Gastrocnemius medialis (tissue), 4 donors: ENCODE measurements at places on chromosomes 13 and 19. TPM values are rescaled to one million over a fixed set of nuclear protein-coding genes. Genes with fewer than 3 reads are reported as not detected.

GRCh38 chr19:9943744-9944143 lies 7.4 kb upstream of the OLFM2 start:
- no peak overlapping the region for H3K27ac ChIP-seq
- DNase-seq = no peak
- H3K36me3 ChIP-seq = no peaks in the 10 kb centered on the region
- no peak overlapping the region for H3K4me3 ChIP-seq

DNA sequence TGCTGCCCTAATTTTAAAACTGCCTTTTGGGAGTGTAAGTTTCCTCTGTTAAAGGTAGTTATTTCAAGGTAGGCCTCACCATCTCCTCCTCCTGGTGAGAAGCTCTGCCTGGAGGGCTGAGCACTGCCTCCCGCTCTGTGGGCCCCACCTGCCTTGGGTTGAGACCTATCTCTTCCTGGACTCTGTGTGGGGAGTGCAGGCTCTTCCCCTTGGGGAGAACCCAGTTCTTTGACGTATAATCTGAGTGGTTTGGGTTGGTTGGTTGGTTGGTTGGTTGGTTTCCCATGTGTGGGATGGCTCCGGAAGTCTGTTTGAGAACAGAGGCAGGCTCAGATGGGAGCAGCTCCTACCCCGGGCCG lies 39.1 kb downstream of the ACTN4 start:
- H3K4me1 ChIP-seq = peaks cover 90% of the 10 kb centered on the region
- H3K36me3 ChIP-seq = no peaks in the 10 kb centered on the region
- no peak overlapping the region for H3K4me3 ChIP-seq
- H3K27ac ChIP-seq = peak overlapping the region; percentile 95
- H3K27me3 ChIP-seq = no peaks in the 10 kb centered on the region

DNA sequence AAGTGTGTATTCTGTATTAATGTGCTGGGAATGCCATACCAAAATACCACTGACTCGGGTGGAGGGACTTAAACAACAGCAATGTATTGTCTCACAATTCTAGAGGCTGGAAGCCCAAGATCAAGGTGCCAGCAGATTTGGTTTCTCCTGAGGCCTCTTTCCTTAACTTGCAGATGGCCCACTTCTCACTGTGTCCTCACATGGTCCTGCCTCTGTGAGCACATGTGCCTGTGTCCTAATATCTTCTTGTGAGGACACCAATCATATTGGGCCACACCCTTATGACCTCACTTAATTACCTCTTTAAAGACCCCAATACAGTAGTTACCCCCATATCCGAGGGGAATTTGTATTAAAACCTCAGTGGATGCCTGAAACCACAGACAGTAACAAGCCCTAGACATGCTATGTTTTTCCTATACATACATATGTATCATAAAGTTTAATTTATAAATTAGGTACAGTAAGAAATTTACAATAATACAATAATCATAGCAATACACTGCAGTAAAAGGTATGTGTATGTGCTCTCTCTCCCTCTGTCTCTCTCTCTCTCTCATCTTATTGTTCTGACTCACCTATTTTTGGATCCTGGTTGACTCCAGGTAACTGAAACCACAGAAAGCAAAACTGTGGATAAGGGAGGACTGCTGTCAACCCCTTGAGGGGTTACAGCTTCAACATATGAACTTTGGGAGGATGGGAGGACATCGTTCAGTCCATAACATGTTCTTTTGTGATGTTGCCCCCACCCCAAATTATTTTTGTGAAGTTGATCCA lies 174.3 kb downstream of the IRS2 start:
- H3K4me1 ChIP-seq = no peaks in the 10 kb centered on the region
- no peak overlapping the region for H3K4me3 ChIP-seq
- no peak for DNase-seq

CLEC4G gene
- total RNA-seq = not detected

DHX34 gene
- 14.9 TPM for total RNA-seq

DNA sequence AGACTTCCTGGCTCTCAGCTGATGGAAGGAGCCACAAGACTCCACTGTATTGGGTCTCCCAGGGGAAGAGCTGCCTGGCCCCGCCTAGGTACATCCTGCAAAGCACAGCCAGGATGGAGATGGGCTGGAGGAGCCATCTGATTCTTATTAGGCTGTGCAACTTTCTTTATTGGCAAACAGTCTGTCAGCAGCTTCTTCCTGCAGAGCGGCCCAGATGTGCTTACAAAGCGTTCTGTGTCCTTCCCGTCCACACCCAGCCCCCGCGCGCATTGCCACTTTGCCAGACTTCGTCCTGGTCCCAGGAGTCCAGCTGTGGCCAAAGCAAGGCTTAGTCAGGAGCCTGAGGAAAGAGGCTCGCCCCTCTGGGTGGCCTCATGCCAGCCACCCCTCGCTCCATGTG lies 409.3 kb downstream of the ZNF536 start:
- no peaks in the 10 kb centered on the region for H3K27me3 ChIP-seq
- no peak overlapping the region for H3K27ac ChIP-seq
- no peaks in the 10 kb centered on the region for H3K36me3 ChIP-seq

CEBPA gene
- 29.9 TPM for total RNA-seq

- no peak for DNase-seq
- H3K27ac ChIP-seq = no peak overlapping the region
- H3K36me3 ChIP-seq = no peaks in the 10 kb centered on the region
- no peaks in the 10 kb centered on the region for H3K4me1 ChIP-seq
These were observed 11.4 kb upstream of the EDDM13 start for GRCh38 chr19:56261145-56261544.

ZNF432 gene
- 5.4 TPM for total RNA-seq

DNA sequence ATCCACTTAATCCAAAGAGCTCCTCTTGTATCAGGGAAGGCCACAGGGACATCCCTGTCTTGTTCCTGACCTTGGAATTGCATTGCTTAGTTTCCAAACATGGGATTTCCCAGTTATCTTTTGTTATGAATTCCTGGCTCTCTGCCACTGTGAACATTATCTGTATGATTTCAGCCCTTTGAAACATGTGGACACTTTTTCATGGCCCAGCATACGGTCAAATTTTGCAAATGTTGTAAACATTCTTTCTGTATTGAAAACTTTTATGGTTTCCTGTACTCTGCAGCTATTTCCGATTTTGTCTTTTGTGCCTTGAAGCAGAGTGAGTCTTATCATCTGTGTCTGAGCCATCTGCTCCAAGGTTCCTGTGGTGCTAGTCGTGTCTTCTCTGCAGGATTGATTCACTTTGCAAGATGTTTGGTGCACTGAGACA lies 4.5 kb upstream of the CFAP97D2 start:
- no peak overlapping the region for H3K4me3 ChIP-seq
- H3K27ac ChIP-seq = no peak overlapping the region
- no peak for DNase-seq
- H3K36me3 ChIP-seq = no peaks in the 10 kb centered on the region
- H3K27me3 ChIP-seq = peaks cover 12% of the 10 kb centered on the region

GRCh38 chr13:47546391-47547225 lies 454.5 kb downstream of the SUCLA2 start:
- no peak for DNase-seq
- H3K36me3 ChIP-seq = no peaks in the 10 kb centered on the region
- no peaks in the 10 kb centered on the region for H3K4me1 ChIP-seq
- H3K27me3 ChIP-seq = no peaks in the 10 kb centered on the region
- no peak overlapping the region for H3K4me3 ChIP-seq
- no peak overlapping the region for H3K27ac ChIP-seq

KLK8 gene
- not detected for total RNA-seq

GRCh38 chr13:29902632-29903305 lies 52.4 kb upstream of the UBL3 start:
- no peaks in the 10 kb centered on the region for H3K27me3 ChIP-seq
- no peaks in the 10 kb centered on the region for H3K36me3 ChIP-seq
- DNase-seq = no peak
- H3K4me1 ChIP-seq = no peaks in the 10 kb centered on the region
- H3K4me3 ChIP-seq = no peak overlapping the region
- no peak overlapping the region for H3K27ac ChIP-seq
